ENCODE measurements at places on chromosomes 3 and 15.

GRCh38 chr3:102136183-102136582 lies 286.9 kb downstream of the NFKBIZ start:
- no peak for DNase-seq

GRCh38 chr15:49627407-49627877 lies 6.6 kb downstream of the DTWD1 start:
- peak; percentile 86 for DNase-seq

GRCh38 chr3:128289534-128289933 lies 136.3 kb downstream of the EEFSEC start:
- no peak for DNase-seq

GRCh38 chr15:100570275-100570674 lies 31.7 kb downstream of the LINS1 start:
- DNase-seq, result peak; percentile 37

DNA sequence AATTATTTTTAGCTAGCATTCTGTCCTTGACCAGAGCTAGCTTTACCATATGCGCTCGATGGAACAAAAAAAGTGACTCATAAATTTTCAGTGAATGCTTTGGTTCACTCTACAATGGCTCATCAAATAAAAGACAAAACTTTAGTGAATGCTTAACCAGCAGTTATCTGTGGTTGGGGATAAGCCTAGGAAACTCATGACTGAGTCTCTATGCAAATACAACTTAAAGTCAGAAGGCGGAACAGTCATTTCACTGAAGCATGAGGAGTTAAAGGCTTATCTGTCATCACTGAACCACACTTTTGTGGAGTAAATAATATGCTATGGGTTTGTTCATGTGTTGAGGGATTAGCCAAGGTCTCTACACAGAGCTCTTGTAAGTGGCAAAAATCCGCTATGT lies 308.4 kb downstream of the SQOR start:
- DNase-seq, result peak; percentile 11

All from amniotic epithelial cell (primary cell).